Midbrain (tissue), 1 donor: ENCODE measurements at places on chromosomes 5 and 9.
A peak's percentile ranks its signal among the peaks of the same experiment; 100 is the strongest.

- no peak for DNase-seq
Observed at GRCh38 chr5:133475986-133476385, 136.4 kb downstream of the FSTL4 start.

GRCh38 chr9:15142878-15143534, 164.0 kb downstream of the TTC39B start:
- DNase-seq = peak; percentile 43

- no peak for DNase-seq
Observed at GRCh38 chr9:78986446-78986845, 585.3 kb upstream of the TLE4 start.

DNA sequence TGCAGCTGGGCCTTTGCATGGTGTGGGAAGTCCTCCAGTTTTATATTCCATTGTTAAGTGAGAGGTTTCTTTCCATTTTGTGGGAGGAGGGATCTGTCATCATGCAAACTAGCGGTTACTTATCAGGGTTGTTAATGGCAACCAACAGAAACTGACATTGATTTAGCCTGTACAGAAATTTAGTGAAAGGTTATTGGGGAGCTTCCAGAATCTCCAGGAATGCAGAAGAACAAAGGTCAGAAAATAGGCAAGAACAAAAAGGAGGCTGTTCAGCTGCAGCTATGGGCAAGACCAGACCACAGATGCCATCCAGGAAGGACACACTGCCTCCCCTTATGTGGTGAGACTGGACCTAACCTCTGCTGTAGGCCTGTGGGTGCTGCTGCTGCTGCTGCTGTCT, 395.8 kb downstream of the KDM4C start:
- DNase-seq = no peak

- no peak for DNase-seq
Observed at GRCh38 chr5:160048131-160048530, 39.2 kb downstream of the TTC1 start.

GRCh38 chr5:102624405-102624804, 125.6 kb upstream of the SLCO6A1 start:
- DNase-seq = no peak

DNA sequence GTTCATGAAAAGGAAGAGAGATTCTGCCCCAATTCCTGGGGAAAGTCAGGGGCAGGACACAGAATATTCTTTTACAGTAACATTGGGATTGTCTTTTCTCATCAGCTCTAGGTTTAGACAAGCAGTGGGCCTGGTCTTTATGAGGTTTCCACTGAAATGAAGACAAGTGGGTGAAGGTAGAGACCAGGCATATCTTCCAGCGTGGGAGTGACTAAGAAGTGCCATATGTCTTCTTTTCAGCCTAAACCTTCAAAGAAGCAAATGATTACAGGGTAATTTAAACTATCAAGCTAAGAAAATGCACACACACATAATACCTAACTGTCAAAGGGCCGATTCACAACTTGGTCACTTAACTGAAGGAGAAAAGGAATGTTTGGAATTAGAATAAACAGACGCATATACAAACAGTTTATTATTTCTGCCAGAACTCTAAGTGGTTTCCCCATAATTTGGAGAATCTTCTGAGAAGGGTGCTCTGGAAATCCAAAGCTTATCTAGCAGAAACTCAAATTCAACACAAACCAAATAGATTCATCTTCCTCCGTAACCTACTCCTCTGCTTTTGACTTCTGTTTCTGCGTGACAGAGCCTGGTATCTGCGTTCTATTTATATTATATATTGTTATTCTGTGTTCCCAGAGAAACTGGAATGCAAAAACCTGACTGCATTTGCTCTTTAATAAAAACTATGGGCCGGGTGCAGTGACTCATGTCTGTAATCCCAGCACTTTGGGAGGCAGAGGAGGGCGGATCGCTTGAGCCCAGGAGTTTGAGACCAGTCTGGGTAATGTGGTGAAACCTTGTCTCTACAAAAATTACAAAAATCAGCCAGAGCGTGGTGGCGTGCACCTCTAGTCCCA, 22.0 kb upstream of the TEK start:
- DNase-seq = no peak

- DNase-seq = no peak
Observed at GRCh38 chr9:16314476-16314875, 556.0 kb downstream of the BNC2 start.
